NCI-H2227 treated with DMSO at 0.1 percent for 48 hours (cell line): ENCODE measurements at places on chromosomes 1 and 21.

GRCh38 chr21:44368711-44369446, 15.5 kb downstream of the TRPM2 start:
- DNase-seq: no peak

- no peak for DNase-seq
These were observed 73.8 kb upstream of the MORC3 start for GRCh38 chr21:36246080-36246631.

DNA sequence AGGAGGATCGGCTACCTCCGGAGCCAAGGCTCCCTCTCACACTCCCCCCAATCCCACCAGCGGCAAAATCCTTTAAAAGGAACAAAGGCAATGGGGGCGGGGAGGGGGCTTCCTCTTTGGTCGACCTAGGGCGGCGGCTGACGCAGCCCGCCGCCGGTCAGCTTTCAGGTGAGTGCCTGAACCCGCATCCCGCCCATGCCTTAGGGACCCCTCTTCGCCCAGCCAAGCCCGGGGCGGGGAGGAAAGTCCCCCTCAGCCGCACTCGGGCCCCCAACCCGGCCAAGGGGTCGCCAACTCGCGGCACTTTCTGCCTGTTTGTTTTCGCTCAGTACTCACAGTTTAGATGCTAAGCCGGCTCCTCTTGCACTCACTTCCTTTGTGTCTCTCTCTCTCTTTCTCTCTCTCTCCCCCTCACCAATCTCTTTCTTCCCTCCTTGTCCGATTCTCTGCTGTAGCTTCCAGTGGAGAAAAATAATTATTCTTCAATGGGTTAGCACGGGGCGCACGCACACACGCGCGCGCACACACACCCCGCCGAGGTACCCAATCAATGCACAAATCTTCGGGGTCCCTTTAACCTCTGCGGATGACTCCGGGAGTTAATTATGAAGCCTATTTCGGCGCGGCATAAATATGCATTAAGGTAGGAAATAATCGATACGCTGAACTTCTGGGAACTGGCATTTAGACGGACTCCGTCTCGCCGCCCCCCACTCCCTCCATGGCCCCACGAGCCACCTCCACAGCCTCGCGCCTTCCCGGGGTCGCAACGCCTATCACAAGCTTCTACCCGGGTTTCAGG, at the start of gene BLACAT1:
BLACAT1 (minus strand) TSS at position 465 of the 802 bp plus-strand sequence.
- no peak for DNase-seq

GRCh38 chr1:9610548-9610947, 21.8 kb downstream of the TMEM201 start:
- no peak for DNase-seq

- DNase-seq: no peak
These were observed 15.3 kb downstream of the MAN1C1 start for GRCh38 chr1:25631750-25632485.

DNA sequence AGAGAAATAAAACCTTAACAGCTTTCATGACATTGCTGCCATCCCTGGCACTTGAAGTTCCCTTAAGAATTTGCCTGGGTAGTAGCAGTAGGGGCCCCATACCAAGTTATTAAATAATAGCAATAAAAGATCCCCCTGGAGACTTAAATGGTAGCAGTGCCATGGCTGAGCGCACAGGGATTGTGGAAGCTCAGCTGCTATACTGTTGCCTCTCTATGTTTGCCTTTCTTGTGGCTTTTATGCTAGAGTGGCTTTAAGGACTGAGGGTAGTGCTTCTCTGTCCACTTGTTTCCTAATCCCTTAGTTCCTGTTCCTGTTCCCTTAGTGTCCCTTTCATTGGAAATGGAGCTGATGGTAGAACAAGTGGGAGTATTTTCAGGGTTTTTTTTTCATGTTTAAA, 42.1 kb downstream of the NCF2 start:
- no peak for DNase-seq

DNA sequence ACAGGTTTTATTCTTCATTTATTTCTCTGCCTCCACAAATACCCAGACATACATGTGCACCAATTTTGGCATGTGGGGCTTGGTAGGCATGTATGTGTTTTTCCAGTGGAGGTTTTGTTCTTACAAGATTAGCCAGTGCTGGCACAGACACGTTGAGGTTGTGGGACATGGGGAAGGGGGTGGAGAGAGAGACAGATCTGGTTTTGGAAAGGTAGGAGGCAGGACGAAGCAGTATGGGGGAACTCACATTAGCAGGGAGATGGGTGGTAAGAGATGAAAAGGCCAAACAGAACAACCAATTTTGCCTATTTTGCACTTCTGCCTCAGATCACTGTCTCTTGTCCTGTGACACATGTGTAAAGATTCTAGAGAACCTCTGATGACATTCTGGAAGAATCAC, 166.1 kb upstream of the HMGB4 start:
- DNase-seq: no peak

GRCh38 chr1:100215101-100215500, 34.5 kb downstream of the DBT start:
- no peak for DNase-seq

DNA sequence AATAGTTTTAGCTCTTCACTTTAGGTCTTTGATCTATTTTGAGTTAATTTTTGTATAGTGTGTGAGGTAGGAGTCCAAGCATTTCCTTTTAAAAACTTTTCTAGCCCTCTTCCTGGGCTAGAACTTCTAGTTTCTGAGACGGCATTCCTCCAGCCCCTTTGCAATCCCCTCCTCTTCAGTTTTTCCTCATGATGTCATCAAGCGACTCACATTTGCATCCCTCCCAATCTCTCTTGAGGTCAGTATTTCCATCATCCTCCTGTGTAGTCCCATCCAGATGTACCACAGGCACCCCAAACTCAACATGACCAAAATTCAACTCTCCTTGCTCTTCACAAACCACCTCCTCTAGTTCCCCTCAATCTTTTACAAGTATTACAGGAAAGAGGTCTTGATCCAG, 10.7 kb downstream of the HMGN2 start:
- DNase-seq: no peak

GRCh38 chr1:65055747-65056146, 89.4 kb upstream of the JAK1 start:
- DNase-seq: no peak

GRCh38 chr1:101221945-101222429, 14.8 kb upstream of the S1PR1 start:
- DNase-seq: no peak

- no peak for DNase-seq
These were observed 49.3 kb downstream of the CD34 start for GRCh38 chr1:207861442-207862177.

DNA sequence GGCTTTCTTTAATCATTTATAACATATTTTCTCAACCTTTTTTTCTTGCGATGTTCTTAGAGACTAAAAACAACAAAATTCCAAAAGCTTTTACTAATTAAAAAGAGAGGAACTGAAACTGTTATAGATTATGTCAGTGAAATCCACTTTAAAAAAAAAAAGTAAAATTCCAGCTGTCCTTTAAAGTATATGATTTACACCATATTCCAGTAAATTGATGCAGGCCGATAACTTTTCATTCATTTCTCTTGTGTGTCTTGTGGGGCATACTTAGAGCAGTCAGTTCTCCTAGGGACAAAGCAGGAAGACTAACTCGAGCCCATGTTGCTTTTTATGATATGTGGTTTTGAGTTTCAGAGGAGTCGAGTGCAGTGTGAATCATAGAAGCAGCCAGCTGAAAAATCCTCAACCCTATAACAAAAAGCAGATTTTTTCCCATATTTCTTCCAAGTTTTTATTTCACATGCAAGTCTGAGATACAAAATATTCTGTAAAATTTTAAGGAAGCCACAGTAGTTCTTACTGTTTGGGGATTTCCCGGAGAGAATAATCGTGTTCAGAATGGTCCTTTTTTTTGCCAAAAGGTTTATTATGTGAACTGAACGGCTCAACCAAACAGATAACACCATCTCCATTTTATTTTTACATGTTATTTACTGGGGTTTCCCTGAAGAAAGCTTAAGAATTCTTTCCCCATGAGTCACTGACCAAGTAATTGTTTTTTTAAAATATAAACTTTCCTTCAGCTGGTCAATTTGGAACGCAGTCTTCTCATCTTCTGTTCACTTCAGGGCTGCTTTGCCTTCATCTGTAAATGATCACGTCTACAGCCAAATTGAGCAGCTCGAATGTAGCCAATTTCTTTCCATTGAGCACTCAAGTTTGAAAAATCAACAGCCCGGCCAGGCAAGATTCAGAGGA, 77.0 kb upstream of the C1orf105 start:
- no peak for DNase-seq
